ENCODE measurements at places on chromosomes 12 and 14.

GRCh38 chr12:47858511-47859266 lies 39.0 kb upstream of the HDAC7 start:
- no peak for DNase-seq

DNA sequence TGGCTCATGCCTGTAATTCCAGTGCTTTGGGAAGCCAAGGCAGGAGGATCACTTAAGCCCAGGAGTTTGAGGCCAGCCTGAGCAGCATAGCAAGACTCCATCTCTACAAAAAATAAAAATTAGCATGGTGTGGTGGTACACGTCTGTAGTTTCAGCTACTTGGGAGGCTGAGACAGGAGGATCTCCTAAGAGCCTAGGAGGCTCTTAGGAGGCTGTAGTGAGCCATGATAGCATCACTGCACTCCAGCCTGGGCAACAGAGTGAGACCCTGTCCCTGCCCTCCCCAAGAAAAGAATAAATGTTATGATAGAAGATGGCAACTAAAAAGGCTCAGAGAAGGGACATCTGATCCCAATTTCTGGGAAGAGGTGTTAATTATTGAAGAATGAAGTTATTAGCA lies 3.2 kb upstream of the MANSC1 start:
- no peak for DNase-seq

GRCh38 chr12:59724011-59724695 lies 128.3 kb downstream of the SLC16A7 start:
- no peak for DNase-seq

- no peak for DNase-seq
Observed at GRCh38 chr14:67270145-67270753, 29.0 kb downstream of the PALS1 start.

- DNase-seq = no peak
Observed at GRCh38 chr14:87207756-87208155, 785.2 kb downstream of the GALC start.

DNA sequence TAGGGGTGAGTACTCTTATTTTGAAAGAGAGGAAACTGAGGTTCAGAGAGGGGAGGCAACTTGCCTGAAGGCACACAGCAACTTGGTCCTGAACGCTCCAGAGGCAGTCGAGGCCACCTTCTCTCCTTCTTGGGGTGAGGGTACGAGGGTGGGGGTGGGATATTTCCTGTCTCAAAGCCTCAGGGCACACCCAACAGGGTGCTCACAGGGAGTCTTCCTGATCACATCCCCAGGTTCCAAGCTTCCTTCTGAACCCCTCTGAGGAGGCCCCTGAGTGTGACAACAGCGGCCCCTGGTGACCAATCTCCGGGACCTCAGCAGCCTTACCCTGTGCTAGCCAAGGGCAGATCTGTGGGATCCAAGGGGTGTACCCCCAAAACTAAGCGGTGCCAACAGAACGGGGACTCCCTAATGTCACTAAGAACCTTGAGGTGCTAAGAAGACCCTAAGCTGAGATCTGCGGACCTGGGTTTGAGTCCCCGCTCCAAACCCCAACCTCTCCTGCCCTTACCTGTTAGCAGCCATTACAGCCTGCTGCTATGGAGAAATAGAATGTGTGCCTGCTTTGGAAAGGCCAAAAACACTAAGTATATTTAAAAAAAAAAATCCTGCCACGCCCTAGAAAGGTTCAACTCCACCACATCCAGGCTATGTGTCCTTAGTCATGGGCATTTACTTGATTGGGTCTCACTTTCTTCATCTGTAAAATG lies 57.9 kb downstream of the TRPV4 start:
- DNase-seq = peak; percentile 35

- DNase-seq = peak; percentile 27
Observed at GRCh38 chr14:74945852-74946658, 9.3 kb downstream of the PGF start.

DNA sequence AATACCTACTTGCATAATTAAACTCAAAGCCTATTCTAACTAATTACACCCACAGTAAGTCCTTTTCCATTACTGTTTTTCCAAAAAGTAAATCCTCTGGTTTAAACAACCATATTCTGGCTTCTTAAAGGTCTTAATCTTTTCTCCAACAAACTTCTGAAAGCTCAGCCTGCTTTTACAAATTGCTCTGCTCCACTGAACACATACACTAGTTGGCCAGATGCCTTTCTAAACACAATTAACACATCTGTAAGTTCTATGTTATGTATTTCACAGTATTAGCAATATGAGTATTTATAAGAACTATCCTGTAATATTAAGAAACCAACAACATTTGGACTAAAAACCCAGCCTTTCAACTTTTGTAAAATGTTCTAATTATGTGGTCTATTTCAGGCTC lies 30.1 kb downstream of the PTPRB start:
- DNase-seq = no peak

DNA sequence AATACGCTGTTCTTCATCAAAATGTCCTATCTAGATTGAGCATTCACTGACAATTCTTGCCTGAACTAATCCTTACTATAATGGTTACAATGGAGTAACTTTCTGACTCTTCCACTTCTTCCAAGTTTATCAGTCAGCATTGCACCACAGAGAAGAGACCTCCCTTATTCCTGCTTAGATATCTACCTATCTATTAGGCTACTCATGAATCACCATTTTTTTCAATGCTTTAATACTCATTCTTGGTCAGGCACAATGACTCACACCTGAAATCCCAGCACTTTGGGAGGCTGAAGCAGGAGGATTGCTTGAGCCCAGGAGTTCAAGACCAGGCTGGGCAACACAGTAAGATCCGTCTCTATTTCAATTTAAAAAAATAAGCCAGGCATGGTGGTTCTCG lies 39.3 kb downstream of the RPS6KA5 start:
- DNase-seq = no peak

DNA sequence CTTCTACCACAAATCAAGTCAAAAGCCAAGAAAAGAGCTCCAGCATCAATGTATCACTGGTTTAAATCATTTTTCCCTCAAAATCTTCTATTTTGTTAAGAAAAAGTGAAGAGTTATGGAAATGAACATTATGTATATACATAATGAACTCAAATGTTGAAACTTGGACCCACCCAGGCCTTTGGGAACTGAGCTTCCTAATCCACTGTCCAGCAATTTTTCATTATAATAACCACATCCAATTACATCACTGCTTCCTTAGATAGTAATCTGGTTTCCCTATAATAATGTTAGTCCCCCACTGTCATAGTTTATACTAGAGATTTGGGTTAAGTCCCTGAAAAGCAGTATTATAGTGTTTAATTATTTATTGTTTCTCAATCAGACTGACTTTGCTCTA lies 170.9 kb downstream of the PIK3C2G start:
- DNase-seq = no peak

DNA sequence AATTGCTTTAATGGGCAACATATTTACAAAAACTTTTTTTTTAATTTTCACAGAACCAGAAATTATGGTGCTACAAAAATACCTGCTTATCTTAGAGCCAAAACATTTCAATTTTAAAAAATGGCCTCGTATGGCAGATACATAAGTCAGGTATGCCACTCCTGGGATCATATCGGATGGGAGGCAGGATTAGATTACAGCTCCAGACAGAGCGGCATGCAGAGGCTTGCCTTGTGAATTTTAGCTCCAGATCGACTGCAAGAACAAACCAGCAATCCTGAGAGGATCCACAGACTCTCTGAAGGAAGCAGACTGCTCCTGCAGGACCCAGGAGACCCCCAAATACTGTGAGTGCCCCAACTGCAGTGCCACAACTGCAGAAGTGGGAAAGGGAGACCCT lies 169.3 kb upstream of the AMIGO2 start:
- DNase-seq = no peak

GRCh38 chr12:614411-614970 lies 48.8 kb downstream of the NINJ2 start:
- DNase-seq = peak; percentile 14

GRCh38 chr12:72647139-72647538 lies 375.0 kb downstream of the TRHDE start:
- DNase-seq = no peak

DNA sequence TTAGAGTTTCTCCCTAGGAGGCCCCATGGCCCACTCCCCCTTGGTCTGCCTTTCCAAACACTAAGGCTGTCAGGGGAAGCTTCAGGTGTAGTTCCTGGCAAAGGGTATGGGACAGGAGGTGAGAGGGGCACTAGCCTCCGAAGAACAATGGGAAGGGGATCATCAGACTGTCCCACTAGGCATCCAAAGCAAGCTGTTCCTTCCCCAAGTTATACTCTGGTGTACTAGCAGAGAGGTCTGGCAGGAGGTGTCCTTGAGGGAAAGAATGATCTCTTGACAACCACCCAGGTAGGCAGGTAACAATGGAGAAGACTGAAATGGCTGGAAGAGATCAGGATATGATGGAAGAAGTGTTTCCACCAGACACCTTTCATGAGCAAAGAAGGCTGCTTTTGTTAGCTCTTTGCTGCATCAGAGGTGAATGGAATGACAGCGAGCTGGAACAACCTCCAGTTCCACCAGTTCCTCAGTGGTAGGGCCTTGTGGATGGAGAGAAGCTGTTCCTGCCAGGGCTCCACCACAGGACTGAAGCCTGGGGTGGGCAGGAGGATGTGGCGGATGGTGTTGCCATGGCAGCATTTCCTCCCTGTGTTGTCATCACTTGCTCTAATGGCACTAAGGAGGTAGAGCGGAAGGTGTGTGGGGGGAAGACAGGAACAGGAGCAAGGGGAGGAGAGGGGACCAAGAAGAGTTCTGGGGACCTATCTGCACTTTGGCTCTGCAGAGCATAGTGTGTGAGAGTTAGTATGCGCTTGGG lies 2.3 kb upstream of the AGAP2 start:
- DNase-seq = peak; percentile 54

DNA sequence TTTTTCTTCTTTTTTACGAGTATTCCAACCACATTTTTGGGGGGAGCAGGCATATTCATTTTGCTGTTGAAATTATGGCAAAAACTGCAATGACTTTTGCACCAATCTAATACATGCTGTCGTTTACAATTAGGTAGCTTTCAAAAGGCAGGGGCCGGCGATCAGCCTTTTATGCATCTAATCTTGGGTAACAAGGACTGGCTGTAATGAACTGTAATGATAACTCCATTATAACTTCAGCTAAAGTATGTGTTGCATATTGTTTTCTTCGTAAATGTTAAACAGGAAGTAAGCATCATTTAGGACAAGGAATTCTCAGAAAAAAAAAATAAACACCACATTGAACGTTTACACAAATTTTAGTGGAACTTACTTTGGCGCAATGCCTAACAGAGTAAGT lies 30.3 kb upstream of the KLRF1 start:
- DNase-seq = no peak

DNA sequence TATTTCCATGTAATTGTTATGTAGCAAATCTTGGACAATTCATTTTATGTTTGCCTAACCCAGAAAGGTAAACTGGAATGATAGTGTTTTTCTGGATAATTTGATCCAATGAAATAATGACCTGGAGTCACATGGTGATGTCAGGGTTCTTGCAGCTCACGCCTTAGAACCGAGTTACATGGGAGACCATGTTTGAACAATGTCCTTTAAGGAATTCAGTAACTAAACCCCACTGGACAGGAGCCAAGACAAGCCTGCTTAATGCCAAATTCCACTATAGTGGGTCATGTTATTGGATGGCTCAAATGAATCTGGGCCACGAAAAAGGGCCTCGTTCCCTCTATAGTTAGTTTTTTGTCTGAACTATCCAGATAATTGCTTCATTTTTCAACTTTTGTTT lies 255.8 kb upstream of the HMGA2 start:
- no peak for DNase-seq

- peak; percentile 52 for DNase-seq
Observed at GRCh38 chr14:63727231-63727735, 582 bp downstream of the SGPP1 start.

GRCh38 chr12:128798571-128799341 lies 25.0 kb downstream of the SLC15A4 start:
- no peak for DNase-seq

DNA sequence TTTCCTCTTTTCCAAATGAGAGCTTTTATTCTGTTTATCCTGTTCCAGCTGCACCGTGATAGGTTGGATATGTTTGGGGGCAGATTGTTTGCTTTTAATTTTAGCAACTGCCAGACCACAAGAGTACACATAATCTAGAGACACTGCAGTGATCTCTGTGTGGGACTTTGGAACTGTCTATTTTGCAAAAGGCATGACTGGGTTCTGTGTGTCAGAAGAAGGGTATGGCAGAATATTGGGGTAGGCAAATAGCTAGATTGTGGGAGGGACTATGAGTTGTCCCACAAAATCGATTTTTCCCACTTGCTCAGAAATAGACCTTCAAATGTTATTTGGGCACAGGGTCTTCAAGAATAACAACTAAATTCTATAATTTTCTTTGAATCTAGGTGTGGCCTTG lies 275.9 kb upstream of the KITLG start:
- no peak for DNase-seq

GRCh38 chr14:24179961-24180796 lies 8.3 kb downstream of the REC8 start:
- DNase-seq = no peak

GRCh38 chr14:65387628-65388027 lies 24.9 kb upstream of the FUT8 start:
- DNase-seq = no peak

GRCh38 chr14:20434701-20435581 lies 1.0 kb downstream of the KLHL33 start:
- DNase-seq = no peak

DNA sequence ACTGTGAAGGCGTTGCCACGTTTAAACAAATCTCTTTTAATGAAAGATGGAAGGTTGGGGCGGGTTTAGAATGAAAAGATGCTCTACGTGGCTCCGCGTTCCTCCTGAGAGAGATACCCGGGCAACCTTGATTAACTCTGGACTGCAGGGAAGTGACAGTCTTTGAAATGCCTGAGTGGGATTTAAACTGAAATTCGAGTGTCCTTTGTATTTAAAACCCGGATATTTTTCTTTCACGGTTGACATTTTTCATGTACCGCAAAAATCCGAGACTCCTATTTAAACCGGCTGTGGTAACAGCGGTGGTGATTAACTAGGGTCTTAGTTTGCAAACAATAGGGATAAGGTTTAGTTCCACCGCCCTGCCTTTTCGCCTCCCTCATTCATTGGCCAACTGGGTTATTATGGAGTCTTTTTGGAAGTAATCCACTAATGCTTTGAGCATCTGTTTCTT lies 707 bp downstream of the G2E3 start:
- DNase-seq = no peak

DNA sequence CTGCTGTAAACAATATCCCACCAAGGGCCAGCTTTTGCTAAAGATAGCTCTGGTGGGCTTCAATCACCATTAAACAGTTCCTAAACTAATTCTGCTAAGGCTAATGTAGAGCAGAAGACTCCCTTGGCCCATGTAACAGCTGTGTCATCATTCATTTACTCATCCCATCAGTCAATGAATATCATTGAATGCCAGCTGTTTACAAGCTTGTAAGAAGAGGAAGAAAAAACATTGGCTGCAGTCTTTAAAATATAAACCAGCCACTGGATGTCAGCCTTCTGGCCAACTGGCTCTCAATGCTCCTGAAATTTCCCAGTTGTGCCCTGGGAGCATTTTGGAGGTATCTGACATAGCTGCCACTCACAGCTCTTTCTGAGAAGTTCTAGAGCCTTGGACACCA lies 18.0 kb upstream of the MAP3K9 start:
- DNase-seq = no peak

DNA sequence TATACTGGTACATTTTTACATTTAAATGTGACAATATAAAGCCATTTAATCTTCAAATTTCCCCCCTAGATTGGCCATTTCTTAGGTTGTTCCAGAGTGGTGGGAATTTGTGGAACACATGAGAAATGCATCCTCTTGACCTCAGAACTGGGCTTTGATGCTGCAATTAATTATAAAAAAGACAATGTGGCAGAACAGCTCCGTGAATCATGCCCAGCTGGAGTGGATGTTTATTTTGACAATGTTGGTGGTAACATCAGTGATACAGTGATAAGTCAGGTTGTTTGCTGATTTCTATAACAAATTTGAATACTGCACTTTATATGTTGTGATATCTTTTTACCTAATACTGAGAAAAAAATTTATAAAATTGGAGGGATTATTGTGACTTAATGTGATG lies 7.6 kb upstream of the ZNF410 start:
- DNase-seq = no peak
